CD4-positive, alpha-beta memory T cell (primary cell): ENCODE measurements at places on chromosomes 5 and 9.

DNA sequence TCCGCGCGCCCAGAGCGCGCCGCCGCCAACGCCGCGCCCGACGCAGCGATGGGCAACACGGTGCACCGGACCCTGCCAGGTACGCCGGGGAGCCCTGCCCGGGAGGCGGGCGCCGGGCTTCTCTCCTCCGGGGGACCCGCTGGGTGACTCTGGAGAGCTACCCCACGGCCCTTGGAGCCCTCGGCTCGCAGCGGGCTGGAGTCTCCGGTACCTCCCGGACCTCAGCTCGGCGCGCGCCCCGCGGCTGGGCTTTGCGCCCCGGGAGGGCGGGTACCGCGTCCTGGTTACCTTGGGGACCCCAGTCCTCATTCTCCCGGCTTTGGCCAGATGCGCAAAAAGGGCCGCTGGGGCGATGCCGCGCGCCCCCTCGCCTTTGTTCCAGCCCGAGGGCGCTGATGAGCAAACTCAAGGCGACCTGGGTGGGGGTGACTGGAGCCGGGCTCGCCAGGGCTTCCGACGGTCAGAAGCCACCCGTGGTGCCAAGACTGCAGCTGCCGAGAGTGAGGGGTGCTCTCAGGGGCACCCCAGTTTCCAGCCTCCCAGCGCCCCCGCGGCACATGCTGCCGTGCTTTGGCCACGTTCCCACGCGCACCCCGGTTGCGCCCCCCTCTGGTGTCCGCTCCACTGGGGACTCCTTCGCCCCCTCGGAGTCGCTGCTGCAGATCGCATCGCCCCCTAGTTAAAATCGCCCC is 442 bp downstream of the NEURL1B start:
- no peak for DNase-seq

GRCh38 chr5:151555760-151556576 is 35.2 kb downstream of the FAT2 start:
- no peak for DNase-seq

DNA sequence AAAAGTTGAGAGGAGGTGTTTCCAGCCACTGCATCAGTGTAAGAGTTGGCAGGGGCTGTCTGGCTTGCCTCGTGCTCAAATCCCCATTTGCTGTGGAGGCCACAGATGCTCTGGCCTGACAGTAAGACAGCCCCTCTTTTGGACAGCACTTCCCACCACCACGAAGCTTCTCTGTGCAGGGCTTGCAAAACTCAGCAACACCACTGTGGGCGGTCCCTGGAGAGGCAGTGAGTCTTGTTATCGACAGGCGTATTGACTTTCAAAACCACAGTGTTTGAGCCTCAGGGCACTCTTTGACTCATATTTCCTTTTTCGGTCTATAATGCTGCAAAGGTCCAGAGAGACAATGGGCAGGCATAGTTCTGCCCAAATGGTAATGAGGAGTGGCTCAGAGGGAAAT is 539.5 kb downstream of the EBF1 start:
- no peak for DNase-seq

- DNase-seq = no peak
Measured at GRCh38 chr5:168831383-168831782, 252.2 kb upstream of the PANK3 start.

- DNase-seq = no peak
Measured at GRCh38 chr5:132788508-132788907, 11.5 kb upstream of the SEPTIN8 start.

GRCh38 chr9:4769321-4770080 is 23.2 kb upstream of the RCL1 start:
- DNase-seq = no peak

DNA sequence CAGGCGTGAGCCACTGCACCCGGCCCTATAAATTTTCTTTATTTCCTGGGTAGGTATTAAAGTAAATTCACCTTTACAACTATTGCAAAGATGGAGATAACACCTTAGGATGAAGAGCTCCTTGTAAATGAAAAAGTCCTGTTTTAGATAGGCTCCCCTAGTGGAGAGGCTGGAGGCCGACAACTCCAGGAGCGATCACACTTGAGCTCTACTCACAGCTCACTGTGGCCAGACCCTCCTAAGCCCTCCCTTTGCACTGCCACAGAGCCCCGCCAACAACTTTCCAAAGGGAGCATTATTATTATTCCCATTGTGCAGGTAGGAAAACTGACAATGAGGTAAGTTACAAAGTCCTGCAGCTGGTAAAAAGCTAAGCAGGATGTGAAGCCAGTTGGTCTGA is 139.1 kb upstream of the ERCC6L2 start:
- DNase-seq = no peak

GRCh38 chr5:56116599-56117141 is 116.5 kb downstream of the ANKRD55 start:
- no peak for DNase-seq

DNA sequence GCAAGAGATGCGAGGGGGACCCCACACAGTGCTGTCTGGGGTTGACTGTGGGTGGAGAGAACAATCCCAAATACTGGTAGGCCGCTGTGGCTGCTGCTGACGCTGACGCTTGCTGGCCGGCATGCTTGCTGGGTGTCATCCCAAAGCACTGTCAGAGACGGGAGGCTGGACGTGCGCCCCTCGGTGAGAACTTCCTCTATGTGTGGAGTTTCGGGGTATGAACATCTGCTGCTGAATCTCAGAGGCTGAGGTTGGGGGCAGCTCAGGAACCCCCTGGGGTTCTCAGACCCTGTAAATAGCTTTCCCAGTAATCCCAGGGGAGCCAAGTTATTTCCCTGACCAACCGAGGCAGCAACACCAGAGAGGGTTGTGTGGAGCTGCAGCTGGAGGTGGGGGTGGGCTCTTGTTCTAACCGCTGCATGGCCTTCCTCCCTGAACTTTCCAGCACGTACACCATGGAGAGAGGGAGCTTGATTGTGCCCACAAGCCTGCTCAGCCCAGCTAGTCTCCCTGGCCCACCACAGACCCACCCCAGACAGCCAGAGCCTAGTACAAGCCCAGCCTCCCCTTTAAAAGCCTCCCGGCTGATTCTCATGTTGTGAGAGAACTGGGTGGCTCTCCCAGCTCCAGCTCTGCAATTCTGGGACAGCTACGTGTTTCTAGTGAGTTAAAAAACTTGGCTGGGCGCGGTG is 21.8 kb upstream of the SLC12A7 start:
- no peak for DNase-seq

DNA sequence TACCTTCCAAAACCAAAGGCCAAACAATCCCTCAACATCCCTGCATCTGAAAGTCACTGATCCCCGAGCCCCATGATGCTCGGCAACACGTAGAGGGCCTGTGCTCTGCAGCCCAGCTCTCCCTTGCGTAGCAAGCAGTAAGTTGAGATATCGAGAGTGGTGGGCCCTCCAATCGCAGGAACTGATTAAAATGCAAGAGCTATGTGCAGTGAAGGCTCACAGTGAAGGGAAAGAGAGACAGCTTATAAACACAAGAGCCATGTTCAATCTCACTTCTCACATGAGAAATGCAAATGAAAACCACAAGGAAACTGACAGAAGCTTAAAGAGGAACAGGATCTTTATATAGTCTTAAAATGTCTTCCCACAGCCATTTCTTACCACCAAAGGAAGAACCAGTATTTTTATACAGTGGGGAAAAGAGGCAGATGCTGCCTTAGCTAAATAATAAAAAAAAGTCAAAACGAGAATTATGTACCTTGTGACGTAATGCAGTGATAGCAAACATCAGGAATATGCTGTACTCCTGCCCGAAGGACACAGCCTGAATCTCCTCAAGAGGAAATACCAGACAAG is 24.6 kb downstream of the TTF1 start:
- no peak for DNase-seq

DNA sequence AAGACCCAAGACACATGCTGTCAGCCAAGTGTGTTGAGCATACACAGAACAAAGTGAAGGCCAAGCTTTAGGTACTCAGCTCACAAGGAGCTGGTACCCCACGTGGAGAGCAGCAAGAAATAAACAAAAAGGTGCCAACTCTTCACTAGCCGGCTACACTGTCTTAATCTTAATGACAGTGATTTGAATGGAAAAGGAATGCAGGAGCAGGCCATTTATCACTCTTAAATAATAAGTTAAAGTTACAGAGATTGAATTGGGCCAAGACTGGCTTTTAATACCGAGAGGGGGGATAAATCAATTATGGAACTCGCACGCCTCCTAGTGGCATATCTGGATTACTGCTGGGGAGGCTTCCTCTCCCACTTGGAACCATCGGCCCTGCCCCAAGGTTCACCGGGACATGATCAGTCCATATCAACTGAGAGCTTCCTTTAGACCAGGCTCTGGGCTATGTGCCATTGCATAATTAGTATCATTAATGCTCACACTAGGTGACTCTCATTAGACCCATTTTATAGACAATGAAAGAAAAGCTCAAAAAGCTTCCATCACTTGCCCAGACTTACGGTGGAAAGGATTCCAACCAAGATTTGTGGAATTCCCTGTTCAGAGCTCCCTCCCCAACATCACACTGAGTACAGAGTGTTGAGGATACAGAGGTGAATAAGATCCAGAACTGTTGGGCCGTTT is 94.0 kb downstream of the ACTL7B start:
- peak; percentile 10 for DNase-seq

- no peak for DNase-seq
Measured at GRCh38 chr5:140093179-140093578, 20.7 kb upstream of the PURA start.

- no peak for DNase-seq
Measured at GRCh38 chr9:113808391-113809358, 67.4 kb upstream of the ZNF618 start.

- DNase-seq = no peak
Measured at GRCh38 chr9:99895510-99895909, 10.9 kb upstream of the STX17 start.

- no peak for DNase-seq
Measured at GRCh38 chr5:37435261-37435660, 56.1 kb downstream of the WDR70 start.

GRCh38 chr5:62369039-62369438 is 34.7 kb downstream of the DIMT1 start:
- DNase-seq = no peak

- DNase-seq = no peak
Measured at GRCh38 chr5:167594061-167594435, 697.4 kb upstream of the WWC1 start.

DNA sequence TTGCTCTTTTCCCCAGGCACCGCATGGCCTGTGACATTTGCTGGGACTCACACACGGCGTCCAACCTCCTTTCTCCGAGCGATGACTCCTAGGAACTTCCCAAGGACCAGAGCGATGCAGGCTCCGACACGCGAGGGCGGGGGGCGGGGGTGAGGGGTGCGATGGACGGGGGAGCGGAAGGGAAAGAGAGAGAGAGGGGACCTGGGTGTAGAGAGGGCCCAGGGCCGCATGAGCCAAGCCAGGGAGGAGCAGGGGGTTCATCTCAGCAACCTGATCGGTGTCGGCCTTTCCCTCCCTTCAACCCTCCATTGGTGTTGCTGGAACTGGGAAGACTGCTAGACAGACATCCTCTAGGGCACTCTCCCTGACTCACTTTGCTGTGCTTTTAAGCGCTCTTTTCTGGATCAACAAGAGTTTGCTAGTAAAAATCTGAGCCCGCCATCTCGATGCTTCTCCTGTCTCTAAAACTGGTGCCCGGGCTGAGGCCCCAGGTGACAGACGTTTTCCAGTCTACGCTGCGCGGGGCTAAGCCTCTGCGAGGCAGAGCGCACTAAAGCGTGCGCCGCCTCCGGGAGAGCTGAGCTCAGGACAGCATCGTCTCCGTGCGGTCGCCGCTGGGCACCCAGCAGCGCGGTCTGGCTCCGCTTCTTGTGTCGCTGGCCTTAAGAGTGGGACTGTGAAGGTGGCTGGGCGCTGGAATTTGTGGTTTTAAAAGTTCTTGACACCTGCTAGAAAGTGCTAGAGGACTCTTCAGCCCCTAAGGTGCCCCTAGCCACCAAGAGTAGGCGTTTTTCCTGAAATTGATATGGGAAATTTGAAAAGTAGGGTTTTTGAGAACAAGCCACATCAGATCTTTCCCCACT is 1.0 kb upstream of the TSLP start:
- no peak for DNase-seq

GRCh38 chr5:170843870-170844269 is 17.9 kb upstream of the RANBP17 start:
- no peak for DNase-seq

DNA sequence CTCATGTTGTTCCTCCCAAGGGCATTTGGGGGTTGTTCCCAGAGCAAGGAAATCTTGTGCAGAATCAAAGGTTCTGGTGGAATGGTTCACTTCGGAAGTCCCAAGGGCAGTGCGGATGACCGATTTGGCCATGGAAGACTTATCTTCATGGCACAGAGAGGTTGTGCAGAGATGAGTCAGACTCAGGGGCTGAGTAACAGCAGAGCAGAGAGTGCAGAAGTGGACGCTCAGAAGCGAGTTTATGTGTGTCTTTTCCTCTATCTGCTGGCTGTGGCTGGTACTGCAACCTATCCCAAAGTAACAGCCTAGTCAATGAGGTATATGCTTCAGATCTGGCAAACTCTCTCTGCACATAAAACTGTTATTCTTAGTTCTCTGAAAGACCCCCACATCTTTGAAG is 118.1 kb downstream of the DPYSL3 start:
- DNase-seq = no peak

GRCh38 chr9:125540497-125540896 is 166.5 kb downstream of the MAPKAP1 start:
- no peak for DNase-seq

DNA sequence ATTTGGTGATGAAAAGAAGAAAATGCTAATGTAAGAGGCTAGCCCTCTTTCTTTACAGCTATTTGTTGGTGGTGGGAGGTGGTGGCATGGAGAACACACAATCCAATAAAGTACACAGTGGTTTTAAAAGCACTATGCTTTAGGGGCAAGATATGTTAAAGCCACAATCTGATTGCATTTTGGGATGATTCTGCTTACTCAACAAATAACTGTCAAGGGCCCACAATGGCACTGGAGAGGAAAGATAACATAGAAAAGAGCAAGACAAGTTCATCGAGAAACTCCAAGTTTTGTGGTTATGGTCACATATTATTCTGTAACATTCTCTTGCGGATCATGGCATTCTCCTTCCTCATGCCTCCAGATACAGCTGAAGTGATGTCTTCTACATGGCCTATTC is 38.8 kb downstream of the OTP start:
- no peak for DNase-seq

DNA sequence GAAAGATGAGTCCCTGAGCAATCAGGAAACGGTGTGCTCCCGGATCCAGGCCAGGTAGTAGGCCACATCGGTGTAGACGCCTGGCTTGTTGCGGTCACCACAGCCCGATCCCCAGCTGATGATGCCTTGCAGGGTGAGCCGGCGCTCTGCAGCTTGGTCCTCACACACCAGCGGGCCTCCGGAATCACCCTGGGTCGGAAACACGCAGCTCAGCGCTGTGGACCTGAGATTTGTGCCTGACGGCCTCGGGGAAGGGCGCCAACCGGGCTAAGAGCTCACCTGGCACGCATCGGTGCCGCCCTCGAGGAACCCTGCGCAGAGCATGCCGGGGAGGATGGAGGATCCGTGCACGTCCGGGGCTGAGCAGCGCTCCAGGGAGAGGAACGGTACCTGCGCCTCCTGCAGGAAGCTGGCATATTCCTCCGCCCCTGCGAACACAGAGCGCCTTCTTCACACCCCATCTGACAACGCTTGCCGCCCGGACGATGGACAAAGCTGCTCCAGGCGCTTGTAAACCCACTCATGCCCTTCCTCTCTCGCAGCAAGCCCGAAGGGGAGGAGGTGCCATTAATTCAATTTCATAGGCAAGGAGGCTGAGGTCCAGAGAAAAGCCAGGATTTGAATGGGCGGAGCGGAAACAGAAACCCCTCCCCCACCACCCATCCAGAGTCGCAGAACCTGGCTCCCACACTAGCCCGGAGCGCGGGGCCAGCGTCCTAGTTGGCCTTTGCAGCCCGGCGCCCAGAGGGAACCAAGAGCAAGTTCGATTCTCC is 2.0 kb upstream of the PFN3 start:
- peak; percentile 78 for DNase-seq

- DNase-seq = no peak
Measured at GRCh38 chr5:111976705-111977435, 219.9 kb upstream of the NREP start.

- no peak for DNase-seq
Measured at GRCh38 chr5:170312666-170313065, 15.1 kb upstream of the LCP2 start.
